ENCODE measurements at places on chromosomes 16 and 17.

DNA sequence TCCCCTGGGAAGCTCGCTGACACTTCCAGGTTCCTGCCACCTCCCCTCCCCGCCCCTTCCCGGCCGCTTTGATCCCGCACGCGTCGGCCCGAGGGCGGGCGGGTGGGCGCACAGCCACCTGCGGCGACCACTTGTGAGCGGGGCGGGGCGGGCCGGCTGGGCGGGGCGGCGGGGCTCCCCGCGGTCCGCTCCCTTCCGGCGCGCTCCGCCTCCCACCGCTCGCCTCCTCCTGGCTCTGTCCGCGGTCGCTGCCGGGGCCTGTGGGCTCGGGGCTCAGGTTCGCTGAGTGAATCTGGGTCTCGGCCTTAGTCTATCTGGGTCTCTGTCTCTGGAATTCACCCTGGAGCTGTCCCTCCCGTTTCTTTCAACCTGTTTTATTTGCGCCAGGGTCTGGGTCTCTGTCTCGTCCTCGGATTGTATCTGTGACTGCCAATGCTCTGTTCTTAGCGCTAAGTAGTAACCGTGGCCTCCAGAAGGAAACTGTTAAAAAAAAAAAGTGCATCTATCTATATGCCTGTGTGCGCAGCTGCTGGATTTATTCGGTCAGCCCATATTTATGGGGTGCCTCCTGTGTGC is 2.7 kb upstream of the HES7 start:
- peak; percentile 61 for DNase-seq

- DNase-seq = peak; percentile 86
These were observed 559 bp downstream of the CLUH start for GRCh38 chr17:2710803-2711607.

DNA sequence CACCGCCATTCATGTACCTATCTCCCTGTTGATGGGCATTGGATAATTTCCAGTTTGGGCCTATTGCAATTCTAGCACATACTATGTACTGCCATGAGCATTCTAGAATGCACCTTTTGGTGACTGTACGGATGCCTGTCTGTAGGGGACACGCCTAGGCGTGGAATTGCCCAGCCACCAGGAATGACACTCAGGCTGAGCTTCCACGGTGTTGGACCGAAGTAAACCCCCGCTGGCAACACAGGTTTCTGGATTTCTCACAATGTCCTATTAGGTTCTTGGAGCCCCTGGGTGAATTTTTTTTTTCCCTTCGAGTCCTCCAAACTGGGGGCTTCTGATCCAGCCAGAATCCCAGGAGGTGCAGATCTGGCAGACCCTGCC is 146.6 kb downstream of the IRF8 start:
- DNase-seq = no peak

GRCh38 chr16:12145918-12146317 is 169.4 kb downstream of the SNX29 start:
- DNase-seq = no peak

DNA sequence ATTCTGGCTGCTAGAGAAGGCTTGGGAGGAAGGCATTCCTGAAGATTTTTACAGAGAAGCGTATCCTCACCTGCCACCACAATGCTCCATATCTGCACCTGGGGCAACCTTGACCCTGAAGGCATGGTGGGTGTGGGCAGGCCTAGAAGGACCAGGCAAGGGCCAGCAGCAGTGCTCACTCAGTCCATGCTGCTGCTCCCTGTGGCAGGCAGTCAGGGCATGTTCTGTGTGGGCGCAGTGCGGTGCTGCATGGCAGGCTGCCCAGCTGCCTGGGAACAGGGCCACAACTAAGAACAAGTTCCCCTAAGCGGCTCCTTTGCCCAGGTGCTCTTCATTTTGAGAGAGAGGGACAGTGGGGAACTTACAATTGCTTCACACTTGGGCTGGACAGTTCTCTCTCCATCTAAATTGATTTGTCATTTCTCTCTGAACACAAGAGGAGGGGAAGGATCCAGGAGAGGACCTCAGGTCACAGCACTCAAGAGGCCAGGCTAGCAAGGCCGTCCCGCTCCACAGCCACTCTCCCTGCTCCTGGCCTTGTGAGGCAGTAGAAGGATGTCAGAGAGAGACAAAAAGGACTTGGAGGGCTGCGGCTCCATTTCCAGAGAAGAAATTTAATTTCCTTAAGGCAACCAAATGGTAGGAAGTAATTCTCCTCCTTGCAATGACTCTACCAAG is 158.8 kb downstream of the AATF start:
- DNase-seq = no peak

GRCh38 chr17:37016780-37017179 is 68.0 kb downstream of the AATF start:
- no peak for DNase-seq

DNA sequence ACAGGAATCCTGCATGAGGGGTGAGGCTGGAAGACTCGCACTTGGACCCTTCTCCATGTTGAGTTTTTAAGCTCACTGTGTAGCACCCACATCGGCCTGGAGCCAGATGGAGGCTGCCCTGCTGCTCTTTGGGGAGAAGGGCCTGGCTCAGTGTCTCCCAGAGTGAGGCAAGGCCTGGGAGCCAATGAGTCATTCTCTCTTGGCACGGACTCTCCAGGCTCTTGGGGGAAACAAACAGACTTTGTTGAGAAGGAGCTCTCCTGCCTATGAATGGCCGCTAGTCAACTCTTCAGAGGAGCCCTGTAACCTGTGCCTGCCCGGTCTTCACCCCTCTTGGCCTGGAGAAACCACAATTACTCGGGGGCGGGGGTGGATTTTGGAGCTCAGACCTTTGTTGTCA is 50.8 kb upstream of the MAF start:
- DNase-seq = no peak

DNA sequence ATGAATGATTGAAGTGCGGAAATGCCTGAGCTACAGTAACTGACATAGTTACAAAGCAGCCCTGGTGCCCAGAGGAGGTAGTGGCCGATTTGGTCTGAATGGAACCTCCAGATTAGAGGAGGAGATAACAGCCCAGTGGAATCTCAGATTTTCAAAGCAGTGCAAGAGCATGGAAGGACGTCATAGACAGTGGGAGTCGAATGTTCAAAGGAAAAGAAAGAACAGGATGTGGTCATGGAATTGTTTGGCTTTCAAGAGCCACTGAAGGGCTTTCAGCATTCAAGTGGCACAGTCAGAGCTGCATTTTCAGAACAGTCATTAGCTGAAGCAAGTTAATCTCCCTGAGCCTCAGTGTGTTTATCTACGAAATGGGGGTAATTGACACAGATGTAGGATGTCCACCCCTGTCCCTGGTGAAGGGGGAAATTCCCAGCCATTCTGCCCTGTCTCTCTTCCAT is 104.6 kb upstream of the CACNG3 start:
- no peak for DNase-seq

DNA sequence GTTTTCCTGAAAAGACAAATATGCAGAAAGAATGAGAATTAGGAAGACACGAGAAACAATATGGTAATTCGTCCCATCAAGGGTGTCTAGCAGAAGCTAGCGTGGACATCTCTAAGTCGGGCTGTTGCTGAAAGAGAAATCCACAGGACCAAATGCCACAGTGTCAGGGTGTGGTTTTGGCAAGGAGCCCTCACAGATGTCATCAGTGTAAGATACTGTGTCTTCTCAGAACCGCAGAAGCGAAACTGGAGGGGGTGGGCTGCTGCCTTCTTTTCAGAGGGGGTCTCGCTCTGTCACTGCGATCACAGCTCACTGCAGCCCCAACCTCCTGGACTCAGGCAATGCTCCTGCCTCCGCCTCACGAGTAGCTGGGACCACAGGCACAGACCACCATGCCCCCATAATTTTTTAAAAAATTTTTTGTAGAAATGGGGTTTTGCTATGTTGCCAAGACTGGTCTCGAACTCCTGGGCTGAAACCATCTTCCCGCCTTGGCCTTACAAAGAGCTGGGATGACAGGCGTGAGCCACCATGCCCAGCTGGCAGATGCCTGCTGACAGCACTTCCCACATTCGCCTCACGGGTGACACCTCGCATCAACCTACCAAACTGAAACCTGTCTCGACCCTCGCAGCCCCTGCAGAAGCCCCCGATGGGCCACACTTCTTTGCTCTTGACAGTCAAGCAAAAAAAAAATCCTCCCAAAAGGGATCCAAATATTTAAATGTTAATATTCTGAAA is 26.2 kb downstream of the TRAP1 start:
- DNase-seq = no peak

DNA sequence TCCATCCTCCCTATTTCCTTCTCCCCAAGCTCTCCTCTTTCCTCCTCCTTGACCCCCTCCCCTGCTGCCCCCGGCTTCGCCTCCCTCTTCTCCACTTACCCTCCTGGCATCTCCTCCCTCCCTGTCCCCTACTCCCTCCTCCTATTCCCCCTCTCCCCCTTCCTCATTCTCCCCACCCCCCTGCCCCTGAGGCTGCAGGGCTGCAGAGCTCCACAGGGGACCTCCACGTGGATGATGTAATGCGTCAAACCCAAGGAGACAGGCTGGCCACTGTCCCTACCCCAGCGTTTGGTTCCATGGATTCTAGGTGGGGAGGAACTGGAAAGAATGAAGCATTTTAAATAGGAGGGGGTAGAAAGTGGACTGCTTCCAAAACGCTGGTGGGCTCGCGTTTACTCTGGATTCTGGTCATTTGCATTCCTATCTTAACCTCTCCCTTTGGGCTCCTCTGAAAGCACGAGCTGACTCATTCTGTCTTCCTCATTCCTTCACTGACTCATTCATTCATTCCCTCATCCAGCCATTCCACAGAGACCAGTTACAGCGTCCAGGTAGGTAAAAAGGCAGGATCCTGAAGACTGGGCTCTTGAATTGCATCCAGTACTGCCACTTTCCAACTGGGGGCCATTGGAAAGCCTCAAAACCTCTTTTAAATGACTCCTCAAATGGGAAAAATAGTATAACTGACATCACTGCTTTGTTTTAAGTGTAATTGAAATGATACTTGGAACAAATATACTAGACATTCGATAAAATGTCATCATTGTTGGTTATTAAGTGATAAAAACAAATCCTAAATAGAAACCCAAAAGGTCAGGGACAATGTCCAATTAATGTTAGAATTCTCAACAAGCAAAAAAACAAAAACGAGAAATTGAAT is 943 bp upstream of the COTL1 start:
- DNase-seq = peak; percentile 46

- no peak for DNase-seq
These were observed 149.2 kb downstream of the DNAH9 start for GRCh38 chr17:11747441-11747840.

GRCh38 chr16:67388591-67388990 is 4.7 kb downstream of the TPPP3 start:
- DNase-seq = no peak

Data from HuH-7.5 (cell line).